ENCODE measurements at places on chromosomes 6 and 20. TPM values are rescaled to one million over a fixed set of nuclear protein-coding genes. Genes with fewer than 3 reads are reported as not detected.

DNA sequence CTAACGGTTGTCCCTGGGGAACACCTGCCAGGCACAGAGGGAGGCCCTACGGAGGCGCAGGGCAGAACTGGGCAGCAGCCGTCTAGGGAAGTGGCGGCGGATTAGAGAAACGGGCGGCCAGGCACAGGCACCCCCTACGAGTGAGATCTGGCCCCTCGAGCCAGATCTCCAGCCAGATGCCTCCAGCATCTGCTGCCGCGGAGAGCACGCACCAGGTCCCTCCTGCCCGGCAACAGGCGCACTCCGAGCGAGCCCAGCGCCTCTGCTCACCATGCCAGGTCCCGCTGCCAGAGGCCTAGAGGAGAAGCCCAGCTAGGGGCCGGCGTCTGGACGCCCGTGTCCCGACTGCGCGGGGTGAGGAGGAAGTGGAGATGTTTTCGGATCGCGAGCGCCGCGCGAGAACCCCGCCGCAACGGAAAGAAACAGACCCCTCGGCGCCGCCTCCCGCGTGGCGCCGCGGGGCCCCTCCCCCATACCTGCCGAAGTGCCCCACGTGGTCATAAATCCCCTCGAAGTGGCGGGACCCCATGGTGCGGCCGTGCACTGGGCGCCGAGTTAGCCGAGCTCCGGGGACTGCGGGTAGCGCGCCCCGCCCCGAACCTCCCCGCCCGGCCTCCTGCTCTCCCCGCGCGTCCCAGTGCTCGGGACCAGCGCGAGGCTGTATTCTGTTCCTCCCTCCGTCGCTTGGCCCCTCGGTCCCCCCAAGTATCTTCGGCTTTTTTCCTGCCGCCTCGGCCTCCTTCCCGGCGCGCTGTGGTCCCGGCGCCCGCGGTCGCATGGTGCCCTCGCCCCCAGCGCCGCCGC lies at the start of gene SLC22A16:
SLC22A16 (minus strand) TSS at position 568 of the 804 bp plus-strand sequence; CDS start at position 529, 39 bp downstream.
- no peak for DNase-seq

- no peak for DNase-seq
Measured at GRCh38 chr6:113927001-113927400, 43.9 kb downstream of the HDAC2 start.

DNA sequence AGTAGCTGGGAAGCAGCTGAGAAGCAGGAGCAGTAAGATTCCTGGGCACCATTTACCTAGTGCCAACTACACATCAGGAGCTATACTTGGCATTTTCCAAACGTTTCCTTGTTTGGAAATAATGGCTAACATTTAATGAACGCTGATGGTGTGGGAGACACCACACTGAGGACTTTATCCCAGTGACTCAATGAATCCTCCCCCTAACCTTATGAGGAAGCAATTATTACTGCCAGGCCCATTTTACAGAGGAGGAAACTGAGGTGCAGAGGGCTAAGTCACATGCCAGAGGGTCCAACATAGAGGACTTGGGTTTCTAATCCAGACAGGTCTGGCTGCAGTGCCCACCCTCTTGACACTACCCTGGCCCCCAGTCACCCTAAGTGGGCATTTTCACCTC lies 6.1 kb downstream of the PTGIS start:
- no peak for DNase-seq

The EDN1 gene
- 34.2 TPM for total RNA-seq

Measured in omental fat pad (tissue), 4 donors.